Stimulated activated CD4-positive, alpha-beta T cell treated with anti-CD3 and anti-CD28 coated beads, Interleukin-15, amount 100 ng/mL, for 1 hour (primary cell): ENCODE measurements at places on chromosomes 7 and 10.
A peak's percentile ranks its signal among the peaks of the same experiment; 100 is the strongest.

DNA sequence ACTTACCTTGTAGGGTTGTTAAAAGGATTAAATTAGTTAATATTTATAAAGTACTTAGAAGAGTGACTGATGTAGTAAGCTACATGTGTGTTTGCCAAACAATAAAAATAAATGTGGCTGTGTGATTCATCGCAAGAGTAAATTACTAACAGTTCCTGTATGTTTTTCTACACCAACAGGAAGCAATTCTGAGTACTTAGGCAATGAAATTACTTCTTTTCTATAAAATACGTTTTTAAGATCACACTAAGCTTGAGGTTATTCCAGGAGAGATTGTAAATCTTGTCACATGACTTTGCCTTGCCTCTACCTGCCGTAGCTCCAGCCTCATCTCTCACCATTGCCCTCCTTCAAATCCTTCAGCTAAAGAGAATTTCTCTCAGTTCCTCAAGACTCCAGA lies 18.1 kb upstream of the GSTK1 start:
- DNase-seq = no peak

DNA sequence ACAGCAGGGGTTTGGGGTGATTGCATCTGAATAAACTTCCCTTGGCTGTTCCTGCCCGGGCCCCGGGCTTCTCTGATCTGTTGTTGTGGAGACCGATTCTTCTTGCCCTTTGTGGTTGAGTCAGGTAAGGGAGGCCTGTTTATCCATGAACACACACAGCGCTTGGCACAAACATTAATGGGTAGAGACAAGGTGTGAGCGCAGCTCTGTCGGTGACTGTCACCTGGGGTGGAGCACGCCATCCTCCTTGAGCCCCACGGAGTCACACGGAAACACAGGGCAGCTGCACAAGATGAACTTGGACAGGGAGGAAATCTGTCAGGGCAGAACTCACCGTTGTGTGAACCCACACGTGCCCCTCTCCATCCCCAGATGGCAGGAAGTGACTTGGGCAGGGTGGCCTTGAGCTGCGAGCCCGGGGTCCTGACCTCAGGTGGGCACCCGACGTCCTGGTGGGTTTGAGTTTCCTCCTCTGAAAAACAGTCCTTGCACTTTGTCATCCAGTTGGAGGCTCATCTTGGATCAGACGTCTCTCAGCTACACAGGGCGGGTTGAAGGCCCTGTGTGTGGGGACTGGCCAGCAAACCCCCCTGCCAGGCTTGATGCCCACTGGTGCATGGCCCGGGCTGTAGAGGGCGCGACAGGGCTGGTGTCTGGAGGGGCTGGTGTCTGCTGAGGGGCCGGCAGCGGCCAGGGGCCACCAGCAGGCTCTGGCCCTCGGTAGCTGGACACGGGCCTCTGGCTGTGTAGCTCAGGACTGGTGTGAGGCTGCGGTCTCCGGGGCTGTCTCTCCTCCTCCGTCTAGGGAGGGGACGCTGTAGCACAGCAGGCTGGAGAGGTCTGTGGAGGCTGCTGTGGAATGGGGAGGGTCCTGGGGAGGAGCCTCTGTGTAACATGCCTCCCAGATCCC lies 24.2 kb upstream of the SHH start:
- no peak for DNase-seq

GRCh38 chr7:49878627-49879026 lies 105.2 kb downstream of the VWC2 start:
- DNase-seq = no peak

DNA sequence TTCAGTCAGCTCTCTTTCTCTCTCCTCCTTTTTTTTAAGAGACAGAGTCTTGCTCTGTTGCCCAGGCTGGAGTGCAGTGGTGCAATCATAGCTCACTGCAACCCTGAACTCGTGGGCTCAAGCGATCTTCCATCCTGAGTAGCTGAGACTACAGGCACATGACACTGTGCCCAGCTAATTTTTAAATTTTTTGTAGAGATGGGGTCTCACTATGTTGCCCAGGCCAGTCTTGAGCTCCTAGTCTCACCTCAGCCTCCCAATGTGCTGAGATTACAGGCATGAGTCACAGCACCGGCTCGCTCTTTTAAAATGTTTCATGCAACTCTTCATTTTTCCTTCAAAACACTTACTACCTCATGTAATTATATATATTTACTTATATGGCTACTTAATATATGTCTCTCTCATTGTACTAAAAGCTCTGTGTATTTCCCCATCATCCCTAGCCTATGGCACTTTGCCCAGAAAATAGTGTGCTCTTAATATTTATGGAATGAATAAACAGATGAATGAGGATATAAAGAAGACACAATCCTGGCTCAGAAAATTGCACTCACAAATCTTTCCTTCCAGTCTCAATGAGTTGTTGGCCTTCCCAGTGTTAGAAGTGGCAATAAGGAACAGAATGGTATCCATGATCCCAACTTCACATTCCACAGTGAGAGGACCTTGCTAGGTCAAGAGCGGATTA lies 33.9 kb downstream of the EBLN1 start:
- no peak for DNase-seq

GRCh38 chr10:23557777-23558176 lies 118.9 kb downstream of the OTUD1 start:
- DNase-seq = no peak

DNA sequence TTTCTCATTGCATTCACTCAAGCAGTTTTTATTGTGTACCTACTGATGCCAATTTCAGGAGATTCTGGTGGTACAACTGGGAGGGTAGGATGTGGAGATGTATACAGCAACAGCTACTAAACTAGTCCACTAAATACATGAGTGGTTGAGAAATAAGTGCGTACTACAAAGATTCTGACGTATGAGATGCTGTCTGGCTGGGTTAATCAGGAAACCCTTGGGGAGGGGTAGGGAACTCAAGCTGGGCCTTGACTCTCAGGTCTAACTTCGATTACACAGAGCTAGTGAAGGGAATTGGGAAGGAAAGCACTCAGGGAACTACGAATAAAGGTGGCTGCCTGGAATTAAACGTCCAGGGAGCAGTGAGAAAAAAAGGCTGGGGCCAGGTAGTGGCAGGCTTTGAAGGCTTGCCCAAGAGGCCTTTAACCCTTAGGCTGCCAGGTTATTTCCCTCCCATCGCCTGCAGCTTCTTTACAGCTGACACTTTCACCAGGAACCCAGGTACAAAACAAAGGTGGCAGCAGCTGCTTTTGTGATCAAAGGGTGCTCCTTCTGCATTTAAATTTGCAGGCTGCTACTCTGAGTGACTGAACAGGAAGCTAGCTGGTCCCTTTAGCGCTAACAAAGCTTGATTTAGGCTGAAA lies 3.2 kb downstream of the MMS19 start:
- no peak for DNase-seq

DNA sequence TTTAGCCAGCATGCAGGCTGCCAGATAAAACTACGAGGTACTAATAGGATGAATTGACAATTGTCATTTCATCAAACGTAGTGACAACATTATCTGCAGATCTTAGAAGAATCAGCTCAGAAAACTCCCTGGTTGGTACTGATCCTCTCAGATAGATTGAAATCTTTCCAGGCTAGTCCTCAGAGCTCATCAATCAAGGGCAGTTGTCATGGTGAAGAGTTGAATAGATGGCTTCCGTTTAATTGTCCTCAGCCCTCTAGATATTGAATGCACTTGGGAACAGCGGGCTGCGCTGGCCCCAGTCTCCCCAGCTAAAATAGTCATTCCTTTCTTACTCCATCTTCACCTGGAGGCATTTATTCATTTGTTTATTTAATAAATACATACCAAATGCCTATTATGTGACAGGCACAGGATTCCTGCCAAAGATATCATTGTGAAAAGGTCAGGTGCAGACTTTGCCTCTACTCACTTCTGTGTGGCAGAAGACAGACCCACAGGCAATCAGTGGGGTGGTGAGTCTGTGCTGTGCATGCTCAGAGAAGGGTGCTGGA lies 1081.6 kb downstream of the TYW1 start:
- DNase-seq = no peak

- DNase-seq = no peak
These were observed 11.7 kb downstream of the PLAC9 start for GRCh38 chr10:80144067-80144695.

DNA sequence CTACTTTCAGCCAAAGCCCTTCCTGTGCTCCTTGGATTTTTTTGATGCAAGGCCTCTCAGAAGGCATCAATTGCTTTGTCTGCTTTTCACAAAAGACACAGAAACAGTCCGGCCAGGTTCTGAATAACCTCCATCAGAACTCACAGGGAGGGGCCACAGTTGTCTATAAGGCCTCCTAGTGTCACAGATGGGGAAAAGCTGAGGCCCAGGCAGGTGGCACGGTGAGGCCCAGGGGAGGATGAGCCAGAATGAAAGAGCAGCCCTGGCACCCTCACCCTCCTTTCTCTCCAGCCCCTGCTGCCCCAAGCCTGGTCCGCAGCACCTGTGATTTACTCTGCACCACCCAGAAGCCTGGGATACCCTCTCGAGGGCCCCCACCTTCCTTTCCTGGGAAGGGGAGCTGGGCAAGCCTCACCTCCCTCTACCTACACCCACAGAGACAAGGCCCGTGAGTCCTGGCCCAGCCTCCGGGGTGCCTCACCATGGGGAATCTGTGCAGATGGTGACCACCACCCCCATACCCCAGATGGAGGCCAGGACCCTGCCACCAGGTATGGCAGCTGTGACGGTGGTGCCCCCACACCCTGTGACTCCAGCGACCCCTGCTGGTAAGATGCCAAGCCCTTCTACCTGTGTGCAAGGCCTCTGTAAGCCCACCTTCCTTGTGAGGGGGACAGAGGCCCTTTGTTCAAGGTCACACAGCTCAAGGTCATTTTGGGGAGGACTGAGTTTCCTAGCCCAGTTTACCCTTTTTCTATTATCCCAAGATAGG lies 26.2 kb upstream of the ZNF467 start:
- peak; percentile 39 for DNase-seq

DNA sequence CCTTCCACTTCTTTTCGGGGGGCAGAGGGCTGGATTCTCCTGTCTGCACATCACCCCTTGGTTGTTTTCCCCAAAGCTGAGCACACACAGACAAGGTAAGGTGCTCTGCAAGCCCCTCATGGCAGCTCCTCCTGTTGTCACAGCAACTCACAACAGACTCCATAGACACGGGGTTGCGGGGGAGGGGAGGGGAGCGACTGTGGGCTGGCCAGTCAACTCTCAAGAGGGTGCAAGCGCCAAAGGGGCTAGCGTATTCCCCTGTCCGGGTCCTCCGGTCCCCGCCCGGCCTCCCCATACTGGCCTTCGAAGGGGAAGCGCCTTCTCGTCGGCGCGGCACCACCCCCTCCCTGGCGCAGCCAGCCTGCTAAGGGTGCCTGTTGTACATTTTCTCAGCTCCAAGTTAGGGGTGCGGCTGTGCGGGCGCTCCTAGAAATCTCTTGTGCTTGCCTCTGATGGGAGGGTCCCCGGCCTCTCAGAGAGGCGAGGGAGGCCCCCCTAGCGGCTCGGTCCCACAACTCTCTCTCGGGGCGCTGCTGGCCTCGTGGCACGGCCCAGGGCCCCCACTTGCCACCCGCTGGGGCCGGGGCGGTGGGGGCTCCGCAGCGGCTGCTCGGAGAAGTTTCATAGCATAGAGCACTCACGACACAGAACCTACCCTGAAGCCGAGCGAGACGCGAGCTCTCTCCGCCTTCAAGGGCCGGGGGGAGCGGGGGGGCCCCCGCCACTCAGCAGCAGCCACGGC lies 498 bp downstream of the RHOBTB1 start:
- no peak for DNase-seq

DNA sequence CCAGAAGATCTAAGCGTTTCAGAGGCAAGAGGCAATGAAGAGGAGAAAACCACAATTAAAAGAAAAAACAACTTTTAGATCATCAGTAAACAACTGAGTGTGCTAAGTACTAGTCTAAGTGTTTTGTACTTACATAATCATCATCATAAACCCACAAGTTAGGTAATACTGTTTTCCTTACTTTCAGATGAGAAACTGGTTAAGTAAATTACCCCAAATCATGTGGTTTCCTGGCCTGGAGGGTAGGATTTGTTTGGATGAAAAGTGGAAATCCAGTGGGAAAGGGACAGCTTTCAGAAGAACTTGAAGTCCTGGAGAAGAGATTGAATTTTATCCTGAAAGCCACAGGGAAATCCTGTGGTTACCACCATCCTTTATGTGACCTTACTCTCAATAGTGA lies 463.3 kb downstream of the LRMDA start:
- no peak for DNase-seq

DNA sequence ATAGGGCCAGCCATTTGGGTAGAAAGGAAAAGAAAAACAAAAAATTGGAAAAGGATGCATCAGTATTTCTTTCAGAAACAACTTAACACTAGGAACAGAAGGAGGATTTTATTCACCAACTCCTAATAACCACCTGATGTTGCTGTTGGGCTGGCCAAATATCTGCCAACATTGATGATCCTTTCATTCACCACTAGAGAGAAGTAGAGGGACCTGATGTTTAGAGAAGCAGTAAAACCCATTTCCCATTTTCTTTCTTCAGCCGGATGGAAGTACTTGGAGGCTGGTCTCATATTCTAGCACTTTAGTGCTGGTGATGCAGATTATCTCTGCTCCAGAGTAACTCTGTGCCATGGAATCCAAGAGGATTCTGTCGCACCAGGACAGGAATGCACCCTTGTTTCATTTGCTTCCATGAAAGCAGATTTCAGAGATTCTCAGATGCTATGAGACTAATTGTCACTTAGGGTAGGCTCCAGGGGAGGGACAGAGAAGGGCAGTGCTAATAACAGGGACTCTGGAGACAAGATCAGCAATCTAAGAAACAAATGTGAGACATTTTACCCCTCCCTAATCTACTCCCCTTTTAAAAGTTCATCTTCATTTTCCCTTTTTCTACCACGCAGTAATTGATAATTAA lies 3.1 kb downstream of the KLLN start:
- DNase-seq = no peak

- DNase-seq = no peak
These were observed 48.1 kb downstream of the INSYN2A start for GRCh38 chr10:127148066-127148932.

GRCh38 chr7:26992670-26993069 lies 103.1 kb downstream of the HOXA1 start:
- no peak for DNase-seq

GRCh38 chr10:6514844-6515780 lies 65.0 kb downstream of the PRKCQ start:
- DNase-seq = no peak

GRCh38 chr7:79854621-79855020 lies 280.0 kb upstream of the GNAI1 start:
- no peak for DNase-seq

DNA sequence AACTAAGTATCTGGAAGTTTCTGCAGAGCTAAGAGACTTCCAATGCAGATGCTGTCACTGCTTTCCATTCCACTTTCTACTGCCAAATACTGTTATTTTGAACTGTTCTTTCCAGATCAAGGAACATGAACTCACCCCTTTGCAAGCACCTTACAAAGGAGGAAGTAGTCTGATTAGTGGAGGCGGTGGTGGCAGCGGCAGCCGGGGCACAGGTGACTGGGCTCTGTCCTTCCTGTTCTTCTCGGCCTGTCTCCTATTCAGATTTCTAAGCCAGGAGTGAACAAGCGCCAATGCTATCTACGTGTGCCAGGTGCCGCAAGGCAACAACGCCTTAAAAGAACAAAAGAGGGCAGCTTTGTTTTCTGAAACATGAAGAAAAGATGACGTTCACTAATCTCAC lies 44.9 kb downstream of the BEND7 start:
- DNase-seq = no peak

DNA sequence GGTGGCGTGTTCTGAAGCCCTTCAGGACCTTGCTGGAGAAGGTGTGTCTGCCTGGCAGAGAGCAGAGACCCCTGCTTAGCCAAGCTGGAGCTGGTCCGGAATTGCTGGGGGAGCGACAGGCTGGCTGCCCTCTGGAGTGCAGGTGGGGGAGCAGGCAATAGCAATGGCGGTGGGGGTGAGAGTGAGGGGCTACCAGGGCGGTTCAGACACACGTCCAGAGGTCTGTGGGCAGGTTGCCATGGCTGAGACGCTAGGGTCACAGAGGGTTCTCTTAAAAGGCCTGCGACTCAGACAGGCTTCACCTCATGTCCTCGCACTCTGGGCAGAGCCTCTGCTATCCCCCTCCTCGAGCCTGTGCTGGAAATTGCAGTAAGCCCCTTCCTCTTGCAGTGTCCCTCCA lies 329.0 kb upstream of the C7orf33 start:
- DNase-seq = no peak
